ENCODE measurements at places on chromosomes 4 and X.

GRCh38 chr4:47075262-47075661 is 43.9 kb downstream of the GABRB1 start:
- peak; percentile 22 for DNase-seq

GRCh38 chrX:18676470-18676869 is 4.6 kb upstream of the RS1 start:
- no peak for DNase-seq

DNA sequence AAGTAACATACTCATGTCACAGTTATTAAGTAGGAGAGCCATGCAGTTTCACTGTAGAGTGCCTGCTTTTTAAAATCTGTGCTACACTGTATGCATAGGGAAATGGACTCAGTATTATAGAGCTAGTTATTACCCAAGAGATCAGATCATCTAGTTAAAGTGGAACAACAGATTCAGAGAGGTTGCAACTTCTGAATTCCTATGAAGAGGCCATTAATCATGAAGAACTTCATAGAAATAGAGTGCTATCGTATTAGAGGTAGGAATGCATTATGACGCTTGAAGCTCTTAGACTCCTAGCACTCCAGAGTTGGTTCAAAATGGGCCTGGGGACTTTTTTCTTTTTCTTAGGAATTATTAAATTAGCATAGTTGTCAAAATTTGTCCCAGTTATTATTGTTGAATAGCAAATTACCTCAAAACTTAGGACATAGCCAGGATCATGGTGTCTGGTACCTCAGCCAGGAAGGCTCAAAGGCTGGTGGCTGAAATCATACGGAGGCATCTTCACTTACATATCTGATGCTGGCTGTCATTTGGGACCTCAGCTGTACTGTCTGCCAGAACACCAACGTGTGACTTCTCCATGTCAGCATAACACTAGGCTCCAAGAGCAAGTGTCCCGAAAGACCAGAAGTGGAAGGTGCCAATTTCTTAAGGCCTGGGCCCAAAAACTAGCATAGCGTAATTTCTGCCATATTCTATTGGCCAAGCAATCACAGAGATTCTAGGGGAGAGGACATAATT is 125.7 kb downstream of the STAG2 start:
- DNase-seq, result no peak

DNA sequence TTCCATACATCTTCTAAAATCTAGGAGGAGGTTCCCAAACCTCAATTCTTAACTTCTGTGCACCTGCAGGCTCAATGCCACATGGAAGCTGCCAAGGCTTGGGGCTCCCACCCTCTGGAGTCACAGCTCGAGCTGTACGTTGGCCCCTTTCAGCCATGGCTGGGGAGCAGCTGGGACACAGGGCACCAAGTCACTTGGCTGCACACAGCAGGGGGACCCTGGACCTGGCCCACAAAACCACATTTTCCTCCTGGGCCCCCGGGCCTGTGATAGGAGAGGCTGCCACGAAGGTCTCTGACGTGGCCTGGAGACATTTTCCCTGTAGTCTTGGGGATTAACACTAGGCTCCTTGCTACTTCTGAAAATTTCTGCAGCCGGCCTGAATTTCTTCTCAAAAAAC is 8.2 kb upstream of the TENT5D start:
- DNase-seq, result no peak

GRCh38 chr4:45621971-45622370 is 501.9 kb downstream of the GABRG1 start:
- peak; percentile 1 for DNase-seq

GRCh38 chr4:161003418-161004057 is 1160.3 kb downstream of the FSTL5 start:
- DNase-seq, result no peak

DNA sequence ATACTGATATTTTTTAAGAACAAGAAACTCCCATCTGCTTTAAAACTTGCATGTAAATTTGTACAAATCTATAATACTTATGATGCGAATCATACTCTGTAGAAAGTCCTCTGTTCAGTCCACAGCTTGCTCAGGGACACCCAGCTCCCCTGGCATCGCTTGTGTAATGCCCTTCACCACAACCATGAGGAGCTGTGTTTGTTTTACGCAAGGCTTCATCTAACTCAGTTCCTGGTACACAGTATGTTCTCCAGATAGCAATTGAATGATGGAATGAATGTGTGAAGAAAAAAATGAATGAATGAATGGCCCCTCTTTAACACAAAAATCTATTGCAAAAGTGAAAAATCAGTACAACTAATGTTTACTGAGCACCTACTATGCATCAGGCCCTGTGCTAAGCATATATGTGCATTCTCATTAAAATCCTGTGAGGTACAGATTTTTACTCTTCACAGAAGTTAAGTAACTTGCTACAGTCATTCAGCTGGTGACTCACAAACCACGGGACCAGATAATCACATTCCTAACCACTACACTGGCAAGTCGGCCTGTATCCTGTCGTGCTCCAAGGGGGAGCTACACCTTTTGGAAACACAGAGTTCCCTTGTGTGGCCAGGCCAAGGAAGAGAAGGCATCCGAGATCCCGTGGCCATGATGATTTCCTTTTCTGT is 58.7 kb upstream of the KDR start:
- peak; percentile 96 for DNase-seq

- DNase-seq, result peak; percentile 81
Observed at GRCh38 chrX:119015407-119016237, 41.2 kb downstream of the LONRF3 start.

GRCh38 chr4:128668566-128668965 is 140.9 kb upstream of the JADE1 start:
- no peak for DNase-seq

DNA sequence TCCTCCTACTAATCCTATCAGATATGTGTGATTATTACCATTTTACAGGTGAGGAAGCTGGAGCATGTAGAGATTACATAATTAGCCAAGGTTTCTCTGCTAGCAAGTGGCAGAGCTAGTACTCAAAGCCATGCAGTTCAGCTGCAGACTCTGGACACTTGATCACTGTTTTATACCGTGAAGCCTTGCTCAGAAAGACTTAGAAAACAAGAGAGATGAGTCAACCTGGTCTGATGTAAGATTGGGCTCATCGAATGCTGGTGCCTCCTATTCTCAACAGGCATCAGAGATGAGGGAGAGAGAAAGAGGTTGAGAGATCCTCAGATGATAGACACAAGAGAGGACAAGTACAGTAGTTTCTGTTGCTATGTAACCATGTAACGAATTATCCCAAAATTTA is 19.0 kb upstream of the PDE5A start:
- DNase-seq, result peak; percentile 73

DNA sequence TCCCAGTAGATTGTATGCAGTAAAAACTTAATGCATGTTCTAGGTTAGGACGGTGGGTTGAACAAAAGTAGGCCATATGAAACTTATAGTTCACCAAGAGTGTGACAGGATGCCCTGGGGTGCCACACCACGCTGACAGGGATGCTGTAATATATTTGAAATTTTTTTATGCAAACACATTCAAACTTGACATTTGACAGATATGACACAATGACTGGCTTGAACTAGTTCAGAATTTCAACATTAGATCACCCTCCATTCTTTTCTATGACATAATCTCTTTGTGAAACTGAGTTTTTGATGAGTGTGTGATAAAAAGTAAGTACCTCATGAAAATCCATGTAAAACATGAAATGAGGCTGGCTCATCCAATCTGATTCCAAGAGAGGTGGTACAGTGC is 198.4 kb downstream of the PALLD start:
- no peak for DNase-seq

- peak; percentile 67 for DNase-seq
Observed at GRCh38 chrX:46777971-46778810, 19.3 kb upstream of the SLC9A7 start.

- DNase-seq, result no peak
Observed at GRCh38 chr4:167775375-167775774, 317.0 kb upstream of the ANXA10 start.

DNA sequence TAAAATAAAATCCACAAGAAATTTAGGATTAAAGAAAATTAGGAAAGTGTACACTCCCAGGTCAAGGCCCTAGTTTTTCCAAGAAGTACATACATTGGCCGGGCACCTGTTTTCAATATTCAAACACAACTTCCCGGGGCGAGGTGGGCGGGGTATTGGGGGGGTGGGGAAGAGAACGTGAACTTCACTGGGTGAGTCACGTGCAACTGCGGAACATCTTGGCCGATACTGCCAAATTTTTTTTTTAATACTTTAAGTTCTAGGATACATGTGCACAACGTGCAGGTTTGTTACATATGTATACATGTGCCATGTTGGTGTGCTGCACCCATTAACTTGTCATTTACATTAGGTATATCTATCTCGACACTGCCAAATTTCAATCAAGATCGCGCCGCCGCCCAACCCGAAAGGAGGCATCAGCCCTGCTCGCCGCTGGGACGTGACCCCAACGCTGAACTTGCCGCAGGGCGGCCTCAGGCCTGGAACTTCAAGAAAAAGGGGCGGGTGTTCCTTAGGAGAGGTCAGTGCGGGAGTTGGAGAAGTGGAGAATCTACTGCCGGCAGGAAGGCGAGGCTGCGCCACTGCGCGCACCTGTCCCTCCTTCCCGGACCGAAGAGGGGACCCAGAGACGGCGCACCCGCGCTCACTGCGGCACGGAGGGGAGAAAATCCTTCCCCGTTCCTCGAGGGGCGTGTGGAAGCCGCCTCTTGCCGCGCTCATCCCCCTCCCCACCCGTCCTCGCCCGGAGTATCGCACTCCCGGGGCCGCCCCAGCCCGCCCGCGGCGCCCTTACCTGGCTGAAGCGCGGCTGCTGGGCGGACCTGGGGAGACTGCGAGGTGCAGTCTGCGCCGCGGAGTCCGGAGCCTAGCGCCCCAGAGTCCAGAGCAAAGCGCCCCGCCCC is at the start of gene TEC:
TEC (minus strand) TSS at position 883 of the 905 bp plus-strand sequence. CDS start 41,224 bp downstream, outside the sequence.
- DNase-seq, result no peak

DNA sequence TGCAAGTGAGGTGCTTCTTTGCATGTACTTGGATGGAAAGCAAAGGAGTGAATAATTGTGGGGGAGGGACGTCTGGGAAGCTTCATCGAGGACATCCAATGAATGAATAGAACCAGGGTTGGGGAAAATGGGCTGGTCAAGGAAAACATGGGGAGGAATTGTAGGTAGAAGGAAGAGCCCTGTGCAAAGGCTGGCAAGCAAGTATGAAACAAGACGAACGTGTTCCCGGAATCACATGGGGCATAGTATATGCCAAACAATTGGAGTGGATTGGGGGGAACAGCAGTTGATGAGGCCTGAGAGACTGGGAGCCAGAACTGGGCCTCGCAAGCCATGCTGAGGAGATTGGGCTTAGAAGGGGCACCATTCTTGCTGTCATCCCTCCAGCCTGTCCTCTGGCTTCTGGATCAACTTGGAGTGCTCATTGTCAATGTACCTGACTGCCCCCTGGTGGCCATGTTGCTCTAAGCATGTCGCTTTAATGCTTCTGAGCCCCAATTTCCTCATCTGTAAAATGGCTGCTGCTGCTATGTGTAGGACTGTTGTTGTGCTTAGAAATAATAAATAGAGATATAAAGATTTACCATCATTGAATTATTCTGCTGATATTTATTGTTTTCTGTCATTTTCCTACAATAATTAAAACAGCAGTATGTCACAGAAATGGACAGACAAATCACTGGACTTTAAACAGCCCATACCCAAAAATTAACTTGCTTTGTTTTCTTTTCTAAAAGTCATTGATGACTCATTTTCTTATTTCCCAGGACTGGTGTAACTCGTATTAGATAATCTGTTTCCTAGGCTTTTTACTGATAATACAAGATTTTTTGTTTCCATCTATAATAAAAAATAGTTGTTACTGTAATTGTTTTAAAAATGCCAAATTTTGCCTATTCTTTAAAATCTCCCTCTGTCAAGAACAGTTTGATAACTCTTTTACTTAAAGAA is 66.4 kb downstream of the JADE3 start:
- DNase-seq, result peak; percentile 79

GRCh38 chrX:97401154-97401553 is 517.4 kb downstream of the RPA4 start:
- DNase-seq, result no peak

GRCh38 chrX:109301177-109301576 is 180.7 kb downstream of the GUCY2F start:
- no peak for DNase-seq

All from fibroblast of the aortic adventitia (primary cell).